ENCODE measurements at places on chromosomes 1 and 21.
A peak's percentile ranks its signal among the peaks of the same experiment; 100 is the strongest.

DNA sequence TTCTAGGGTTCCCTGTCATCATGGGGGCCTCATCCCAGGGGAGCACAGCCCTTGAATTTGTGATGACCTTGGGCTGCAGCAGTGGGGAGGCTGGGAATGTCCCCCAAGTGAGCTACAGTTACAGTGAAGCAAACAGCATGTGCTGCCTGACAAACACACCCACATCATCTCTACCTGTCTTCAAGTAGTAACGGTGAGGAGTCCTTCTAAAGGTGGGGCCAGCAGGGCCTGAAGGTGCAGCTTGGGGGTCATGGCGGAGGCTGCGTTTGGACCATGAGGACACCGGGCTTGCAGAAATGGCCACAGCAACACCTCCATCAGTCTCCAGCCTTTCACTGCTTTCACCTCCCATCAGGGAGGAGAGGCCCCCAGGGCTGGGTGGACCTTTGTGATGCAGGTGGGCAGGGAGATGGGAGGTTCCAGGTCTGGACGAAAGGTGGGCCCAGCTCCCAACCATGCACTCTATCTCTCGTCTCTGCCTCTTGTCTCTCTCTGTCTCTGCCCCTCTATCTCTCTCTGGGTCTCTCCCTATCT is 55.7 kb downstream of the WNT9A start:
- no peak for DNase-seq

GRCh38 chr1:59043796-59044195 is 253.1 kb upstream of the FGGY start:
- DNase-seq: no peak

- no peak for DNase-seq
These were observed 111.7 kb downstream of the NMNAT2 start for GRCh38 chr1:183306317-183307042.

DNA sequence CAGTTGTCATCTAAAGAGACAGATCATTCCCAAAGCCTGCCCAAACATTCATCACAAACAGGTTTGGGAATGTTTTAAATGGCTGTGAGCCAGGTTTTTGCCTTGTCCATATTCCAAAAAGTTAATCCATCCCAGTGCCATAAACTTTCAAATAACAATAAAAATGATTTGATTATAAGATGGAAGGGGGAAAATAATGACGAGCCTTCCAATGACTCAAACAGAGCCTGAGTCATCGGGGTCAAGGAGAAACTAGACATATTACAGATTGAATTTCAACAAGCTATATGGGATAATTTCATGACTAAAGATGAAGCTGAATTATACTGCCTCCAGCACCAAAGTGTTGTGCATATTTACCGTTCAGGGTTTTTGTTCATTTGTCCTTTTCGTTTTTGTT is 195.8 kb upstream of the PKN2 start:
- no peak for DNase-seq

DNA sequence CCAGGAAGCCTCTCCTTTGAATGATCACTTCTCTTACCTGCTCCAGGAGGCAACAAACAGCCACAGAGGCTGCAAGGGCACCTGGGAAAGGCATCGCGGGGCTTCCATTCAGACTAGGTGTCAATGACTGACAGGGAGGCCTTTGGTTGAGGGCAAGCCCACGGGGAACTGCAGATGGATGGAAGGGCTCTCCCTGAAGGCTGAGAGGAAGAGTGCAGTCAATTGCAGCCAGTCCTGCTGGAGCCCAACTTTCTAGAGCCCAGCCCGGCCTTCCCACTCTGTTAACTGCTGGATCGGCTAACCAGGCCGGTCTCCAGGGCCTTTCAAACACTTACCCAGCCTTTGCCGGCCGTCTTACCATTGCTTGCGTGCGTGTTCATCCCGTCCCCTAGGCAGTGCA is 89.3 kb downstream of the LACTBL1 start:
- DNase-seq: no peak

- no peak for DNase-seq
These were observed 17.0 kb downstream of the TNFRSF25 start for GRCh38 chr1:6448749-6449631.

GRCh38 chr1:220767312-220768125 is 19.2 kb upstream of the MTARC1 start:
- DNase-seq: no peak

- DNase-seq: no peak
These were observed 1.2 kb downstream of the HES4 start for GRCh38 chr1:998745-998994.

DNA sequence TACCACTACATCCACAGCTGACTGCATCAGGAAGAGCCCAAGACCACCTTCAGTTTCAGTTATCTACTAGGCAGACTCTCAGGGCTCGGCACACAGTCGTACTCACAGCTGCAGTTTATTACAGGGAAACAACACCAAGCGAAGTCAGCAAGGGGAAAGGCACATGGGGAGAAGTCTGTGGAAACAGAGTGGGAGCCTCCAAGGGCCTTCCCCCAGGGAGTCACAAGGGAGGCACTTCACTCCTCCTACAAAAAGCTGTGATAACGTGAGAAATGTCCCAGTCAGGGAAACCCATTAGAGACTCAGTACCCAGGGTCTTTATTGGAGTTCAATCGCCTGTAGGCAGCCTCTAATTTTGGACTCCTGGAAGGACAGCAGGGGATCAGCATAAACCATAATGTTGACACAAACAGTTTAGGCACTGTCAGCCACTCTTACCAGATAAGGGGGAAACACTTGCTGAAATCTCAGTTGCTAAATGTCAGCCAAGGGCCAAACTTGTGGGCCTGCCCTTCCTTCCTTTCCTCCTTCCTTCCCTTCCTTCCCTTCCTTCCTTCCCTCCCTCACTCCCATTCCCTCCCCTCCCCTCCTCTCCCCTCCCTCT is 444.0 kb downstream of the SMYD3 start:
- no peak for DNase-seq

DNA sequence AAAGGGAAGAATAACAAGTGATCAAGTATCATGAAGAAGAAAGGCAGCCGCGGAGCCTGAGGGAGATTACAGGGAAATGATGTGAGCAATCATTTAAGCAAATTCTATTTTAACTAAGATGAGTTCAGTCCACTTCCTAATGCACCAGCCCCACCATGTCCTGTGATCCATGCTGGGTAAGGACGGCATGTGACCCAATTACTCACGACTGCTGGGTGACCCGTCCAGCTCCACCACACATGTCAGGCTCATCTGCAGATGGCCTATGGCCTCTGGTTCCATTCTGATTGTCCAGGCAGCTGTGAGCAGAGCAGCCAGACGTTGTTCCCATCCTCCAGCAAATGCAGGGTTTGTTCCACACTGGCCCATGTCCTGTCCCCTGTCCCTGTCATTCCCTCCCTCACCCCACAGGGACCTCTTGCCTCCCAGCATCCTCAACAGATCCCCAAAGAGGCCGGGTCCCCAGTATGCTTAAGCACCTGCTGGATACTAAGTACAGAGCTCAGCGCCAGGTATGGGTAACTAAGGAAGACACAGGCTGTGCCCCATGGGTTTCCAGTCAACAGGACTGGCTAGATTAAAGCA is 87.9 kb downstream of the MATN1 start:
- DNase-seq: no peak

- no peak for DNase-seq
These were observed 14.3 kb downstream of the KPNA6 start for GRCh38 chr1:32122151-32122550.

DNA sequence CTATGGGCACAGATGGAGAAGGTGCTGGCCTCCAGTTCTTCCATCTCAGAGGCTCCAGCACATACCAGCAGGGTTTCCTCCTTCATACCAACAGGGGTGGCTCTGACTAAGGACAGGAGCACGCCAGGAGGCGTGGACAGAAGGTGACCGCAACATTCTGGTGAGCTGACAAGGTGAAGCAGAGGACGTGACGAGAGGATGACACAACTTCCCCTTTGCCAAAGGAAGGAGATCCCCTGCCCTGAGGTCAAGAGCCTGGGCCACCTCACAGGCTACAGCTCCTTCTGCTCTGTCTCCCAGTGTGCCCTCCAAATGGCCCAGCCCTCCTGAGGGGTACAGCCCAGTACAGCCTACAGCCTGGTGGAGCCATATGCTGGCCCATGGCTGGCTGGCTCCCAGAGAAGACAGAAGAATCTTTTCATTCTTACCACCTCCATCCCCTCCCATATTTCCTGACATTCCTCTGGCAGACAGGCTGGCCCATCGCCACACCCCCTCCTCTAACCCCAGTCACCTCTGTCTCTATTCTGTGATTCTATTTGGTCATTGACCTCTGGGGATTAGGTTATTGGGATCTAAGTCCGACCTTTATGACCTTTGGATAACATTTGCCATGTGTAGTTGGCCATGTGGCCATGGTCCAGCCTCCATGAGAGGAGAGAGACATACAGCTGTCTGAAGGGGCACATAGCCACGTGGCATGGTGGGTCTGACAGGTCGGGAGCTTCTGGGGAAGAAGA is 5.1 kb upstream of the LAMB3 start:
- no peak for DNase-seq

- DNase-seq: peak; percentile 10
These were observed 11.0 kb downstream of the BRINP2 start for GRCh38 chr1:177181631-177182291.

- no peak for DNase-seq
These were observed 4.8 kb downstream of the ARHGEF16 start for GRCh38 chr1:3459051-3459908.

DNA sequence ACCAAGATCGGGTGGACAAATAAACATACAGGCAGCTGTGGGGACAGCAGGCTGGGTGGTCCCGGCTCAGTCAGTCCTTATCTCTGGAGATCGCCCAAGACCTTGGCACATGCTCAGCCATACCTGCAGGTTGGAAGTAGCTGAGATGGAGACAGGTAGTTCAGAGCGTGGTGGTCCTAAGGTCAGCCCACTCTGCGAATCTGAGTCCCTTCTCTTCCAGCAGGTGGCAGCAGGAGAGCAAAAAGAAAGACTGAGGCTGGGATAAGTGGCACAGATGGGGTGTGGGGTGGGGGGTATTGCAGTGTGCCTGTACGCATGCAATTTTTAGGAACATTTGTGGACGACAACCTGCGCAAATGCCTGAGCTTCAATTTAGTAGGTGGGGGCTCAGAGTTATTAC is 104.9 kb downstream of the TENT5C start:
- no peak for DNase-seq

GRCh38 chr21:46051821-46052675 is 45.9 kb upstream of the COL6A2 start:
- no peak for DNase-seq

- no peak for DNase-seq
These were observed 54.2 kb downstream of the SLC37A1 start for GRCh38 chr21:42567861-42568260.

GRCh38 chr1:46362158-46362557 is 21.6 kb downstream of the NSUN4 start:
- no peak for DNase-seq

DNA sequence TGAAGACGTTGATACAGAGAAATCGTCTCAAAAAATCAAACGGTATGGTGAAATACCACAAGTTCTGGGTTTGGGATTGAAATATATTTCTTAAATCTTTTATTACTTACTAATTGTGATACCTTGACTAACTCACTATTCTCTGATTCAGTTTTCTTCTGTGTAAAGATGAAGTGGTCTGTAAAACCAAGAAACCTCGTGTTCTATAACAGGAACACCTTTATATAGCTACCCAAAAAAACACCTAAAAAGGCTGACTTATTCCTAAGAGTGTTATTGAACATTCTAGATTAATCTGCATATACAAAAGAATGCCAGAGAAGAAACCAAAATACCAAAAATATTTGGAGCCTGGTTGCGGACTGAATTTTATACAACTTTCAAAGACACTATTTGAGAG is 721 bp downstream of the LRRIQ3 start:
- no peak for DNase-seq

DNA sequence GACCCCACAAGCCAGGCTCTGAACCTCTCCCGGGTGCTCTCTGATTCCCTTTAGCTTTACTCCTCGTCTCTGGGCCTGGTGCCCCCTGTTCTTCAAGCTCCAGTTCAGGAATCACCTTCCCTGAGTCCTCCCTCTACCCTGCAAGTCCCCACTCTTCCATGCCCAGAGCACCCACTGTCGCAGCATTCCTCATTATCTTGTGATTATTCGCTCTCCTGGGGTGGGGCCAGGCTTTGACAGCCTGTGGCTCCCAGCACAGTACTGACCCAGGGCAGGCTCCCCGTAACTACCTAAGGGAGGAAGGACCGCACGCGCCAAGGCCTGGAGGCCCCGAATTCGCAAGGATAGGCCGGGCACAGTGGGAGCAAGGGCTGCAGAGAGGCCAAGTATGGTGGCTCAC is 734 bp upstream of the C1orf210 start:
- no peak for DNase-seq

- no peak for DNase-seq
These were observed 49.9 kb downstream of the WNT9A start for GRCh38 chr1:227897704-227898438.

GRCh38 chr1:228101994-228102790 is 933 bp downstream of the C1orf35 start:
- DNase-seq: no peak

DNA sequence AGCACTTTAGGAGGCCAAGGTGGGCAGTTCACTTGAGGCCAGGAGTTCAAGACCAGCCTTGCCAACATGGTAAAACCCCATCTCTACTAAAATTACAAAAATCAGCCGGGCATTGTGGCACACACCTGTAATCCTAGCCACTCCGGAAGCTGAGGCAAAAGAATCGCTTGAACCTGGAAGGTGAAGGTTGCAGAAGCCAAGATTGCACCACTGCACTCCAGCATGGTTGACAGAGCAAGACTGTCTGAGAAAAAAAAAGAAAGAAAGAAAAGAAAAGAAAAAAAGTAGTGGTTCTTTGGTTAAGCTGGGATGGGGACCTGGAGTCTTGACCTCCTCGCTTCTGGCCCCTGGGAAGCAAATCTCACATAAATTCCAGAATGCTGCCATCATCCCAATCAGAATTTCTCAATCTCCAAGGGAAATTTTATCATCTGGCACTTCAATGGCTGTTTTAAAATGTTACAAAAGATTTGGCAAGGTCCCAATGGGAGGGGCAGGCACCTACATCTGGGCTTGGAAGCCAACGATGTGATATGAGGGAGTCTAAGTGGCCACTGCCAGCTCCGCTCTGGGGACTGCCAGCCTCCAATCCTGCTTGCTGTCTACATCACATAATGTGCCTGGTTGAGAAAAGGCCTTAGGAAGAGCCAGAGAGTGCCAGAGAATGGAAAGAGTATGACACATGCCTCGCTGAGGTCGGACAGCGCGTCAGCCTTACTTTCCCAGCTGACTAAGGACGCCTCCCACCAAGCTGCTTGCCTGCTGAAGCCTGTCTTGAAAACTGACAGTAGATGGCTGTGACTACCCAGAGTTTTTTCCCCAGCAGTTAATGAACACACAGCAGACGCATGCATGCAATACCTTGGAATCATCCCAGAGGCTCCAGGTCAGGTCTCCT is 42.1 kb upstream of the SRP9 start:
- peak; percentile 90 for DNase-seq

- DNase-seq: no peak
These were observed 690 bp downstream of the B3GALNT2 start for GRCh38 chr1:235503403-235504121.

- no peak for DNase-seq
These were observed 4.1 kb upstream of the LSM10 start for GRCh38 chr1:36401602-36402503.

GRCh38 chr1:169873582-169874199 is 20.0 kb downstream of the SCYL3 start:
- DNase-seq: no peak

GRCh38 chr1:161092621-161093028 is 3.3 kb upstream of the NECTIN4 start:
- no peak for DNase-seq
